Right kidney (tissue), 9 donors: ENCODE measurements at places on chromosomes 1 and 21.

DNA sequence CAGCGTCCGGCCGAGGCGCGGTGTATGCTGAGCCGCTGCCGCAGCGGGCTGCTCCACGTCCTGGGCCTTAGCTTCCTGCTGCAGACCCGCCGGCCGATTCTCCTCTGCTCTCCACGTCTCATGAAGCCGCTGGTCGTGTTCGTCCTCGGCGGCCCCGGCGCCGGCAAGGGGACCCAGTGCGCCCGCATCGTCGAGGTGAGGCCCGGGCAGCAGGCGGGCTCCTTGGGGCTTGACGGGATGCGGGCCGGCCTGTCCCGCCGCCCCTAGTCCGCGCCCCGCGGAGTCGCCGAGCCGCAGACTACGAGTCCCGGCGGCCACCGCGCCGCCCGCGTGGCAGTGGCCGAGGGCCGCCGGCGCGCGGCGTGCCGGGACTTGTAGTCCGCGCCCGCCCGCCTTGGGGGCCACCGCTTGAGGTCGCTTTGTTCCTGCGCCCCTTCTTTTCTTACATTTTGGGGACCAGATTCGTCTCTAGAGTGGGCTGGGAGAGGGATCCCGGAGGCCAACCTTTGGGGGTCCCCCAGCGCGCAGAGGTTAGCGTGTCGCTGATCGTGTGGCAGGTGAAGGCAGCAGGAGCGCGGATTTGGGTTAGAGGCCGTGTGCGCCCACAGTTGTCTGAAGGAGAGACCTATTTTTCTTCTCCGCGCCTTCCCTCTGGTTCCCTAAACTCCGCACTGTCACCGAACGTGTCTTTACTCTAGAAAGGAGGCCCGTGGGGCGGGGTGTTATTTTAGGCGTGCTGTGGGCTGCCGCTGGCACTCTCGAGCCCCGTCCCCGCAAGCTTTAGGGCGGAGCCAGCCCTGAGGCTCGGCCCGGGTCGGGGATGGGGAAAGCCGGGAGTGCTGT lies 553 bp downstream of the CMPK1 start:
- DNase-seq = peak; percentile 98

DNA sequence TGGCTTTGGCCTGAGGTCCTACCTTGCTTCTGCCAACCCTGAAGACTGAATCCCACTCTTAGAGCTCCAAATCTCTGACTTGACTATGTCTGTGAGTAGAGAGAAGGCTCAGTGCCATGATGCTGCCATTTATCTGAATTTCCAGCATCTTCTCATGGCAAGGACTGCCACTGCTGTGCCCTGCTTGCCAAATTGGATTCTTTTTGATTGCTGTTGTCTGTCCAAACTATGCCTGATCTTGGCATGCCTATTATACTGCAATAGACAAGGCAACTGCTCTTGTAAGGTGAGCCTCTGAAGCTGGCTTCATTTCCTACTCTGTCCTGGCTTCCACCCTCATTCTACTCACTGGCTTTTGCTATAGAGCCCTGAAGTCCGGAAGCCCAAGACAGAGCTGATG lies 210.2 kb downstream of the SLC44A5 start:
- DNase-seq = no peak

- DNase-seq = peak; percentile 73
These were observed 862 bp upstream of the SGIP1 start for GRCh38 chr1:66532798-66533783.

DNA sequence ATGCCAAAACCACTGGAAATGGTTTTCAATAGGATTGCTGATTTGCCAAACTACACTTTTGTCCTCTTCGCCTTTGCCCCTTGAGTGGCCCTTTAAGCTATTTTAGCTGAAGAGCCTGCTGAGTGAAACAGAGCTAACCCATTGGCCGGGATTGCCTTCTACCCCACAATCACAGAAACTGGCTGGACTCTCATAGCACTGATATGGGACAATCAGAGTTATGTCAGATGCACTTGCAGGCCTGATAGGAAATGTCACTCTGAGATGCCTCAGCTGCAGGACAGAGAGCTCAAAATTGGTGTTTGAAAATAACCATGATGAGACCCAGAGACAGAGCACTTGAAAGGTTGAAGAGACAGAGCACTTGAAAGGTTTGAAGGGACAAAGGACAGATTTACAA lies 354.4 kb downstream of the BRINP2 start:
- DNase-seq = no peak

DNA sequence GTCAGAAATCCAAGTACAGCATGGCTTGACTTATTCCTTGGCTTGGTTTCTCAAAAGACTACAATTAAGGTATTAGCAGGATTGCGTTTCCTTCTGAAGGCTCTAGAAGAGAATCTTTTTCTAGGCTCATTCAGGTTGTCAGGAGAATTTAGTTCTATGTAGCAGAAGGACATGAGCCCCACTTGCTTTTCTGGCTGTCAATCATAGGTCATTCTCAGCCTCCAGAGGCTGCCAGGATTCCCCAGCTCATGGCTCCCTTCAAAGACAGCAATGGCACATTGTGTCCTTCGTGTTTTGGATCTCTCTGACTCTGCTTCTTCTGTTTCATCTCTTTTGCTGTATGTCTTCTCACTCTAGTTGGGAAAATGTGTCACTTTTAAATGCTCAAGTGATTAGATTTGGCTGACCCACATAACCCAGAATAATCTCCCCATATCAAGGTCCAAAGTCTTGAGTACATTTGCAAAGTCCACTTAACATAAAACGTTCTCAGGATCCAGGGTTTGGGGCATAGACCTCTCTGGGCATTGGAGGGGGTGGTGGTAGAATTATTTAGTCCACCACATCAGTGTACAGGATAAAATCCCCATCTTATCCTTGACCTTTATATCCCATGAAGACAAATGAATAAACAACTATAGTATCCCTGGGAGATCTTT lies 126.7 kb upstream of the BCL9 start:
- no peak for DNase-seq

GRCh38 chr21:44780767-44781459 lies 20.7 kb downstream of the UBE2G2 start:
- no peak for DNase-seq

GRCh38 chr1:175390522-175391254 lies 198.1 kb upstream of the KIAA0040 start:
- DNase-seq = no peak

GRCh38 chr1:6386371-6386949 lies 7.1 kb downstream of the ACOT7 start:
- DNase-seq = no peak

GRCh38 chr1:41875487-41875886 lies 43.2 kb downstream of the HIVEP3 start:
- DNase-seq = no peak

GRCh38 chr1:116167625-116168276 lies 56.6 kb downstream of the MAB21L3 start:
- DNase-seq = peak; percentile 79

DNA sequence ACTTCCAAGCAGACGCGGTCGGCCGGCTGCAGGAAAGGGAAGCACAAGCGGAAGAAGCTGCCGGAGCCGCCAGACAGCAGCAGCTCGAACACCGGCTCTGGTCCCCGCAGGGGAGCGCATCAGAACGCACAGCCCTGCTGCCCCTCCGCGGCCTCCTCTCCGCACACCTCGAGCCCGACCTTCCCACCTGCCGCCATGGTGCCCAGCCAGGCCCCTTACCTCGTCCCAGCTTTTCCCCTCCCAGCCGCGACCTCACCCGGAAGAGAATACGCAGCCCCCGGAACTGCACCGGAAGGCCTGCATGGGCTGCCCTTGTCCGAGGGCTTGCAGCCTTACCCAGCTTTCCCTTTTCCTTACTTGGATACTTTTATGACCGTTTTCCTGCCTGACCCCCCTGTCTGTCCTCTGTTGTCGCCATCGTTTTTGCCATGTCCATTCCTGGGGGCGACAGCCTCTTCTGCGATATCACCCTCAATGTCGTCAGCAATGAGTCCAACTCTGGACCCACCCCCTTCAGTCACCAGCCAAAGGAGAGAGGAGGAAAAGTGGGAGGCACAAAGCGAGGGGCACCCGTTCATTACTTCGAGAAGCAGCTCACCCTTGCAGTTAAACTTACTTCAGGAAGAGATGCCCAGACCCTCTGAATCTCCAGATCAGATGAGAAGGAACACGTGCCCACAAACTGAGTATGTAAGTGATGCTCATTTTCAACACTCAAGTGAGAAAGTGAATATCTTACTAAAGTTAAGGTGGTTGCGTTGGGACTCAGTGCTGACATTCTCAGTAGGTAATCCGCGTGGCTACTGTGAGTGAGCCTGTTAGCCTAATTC lies 25.5 kb downstream of the UTS2 start:
- peak; percentile 30 for DNase-seq

GRCh38 chr1:62436039-62436465 lies 797 bp upstream of the USP1 start:
- peak; percentile 98 for DNase-seq

DNA sequence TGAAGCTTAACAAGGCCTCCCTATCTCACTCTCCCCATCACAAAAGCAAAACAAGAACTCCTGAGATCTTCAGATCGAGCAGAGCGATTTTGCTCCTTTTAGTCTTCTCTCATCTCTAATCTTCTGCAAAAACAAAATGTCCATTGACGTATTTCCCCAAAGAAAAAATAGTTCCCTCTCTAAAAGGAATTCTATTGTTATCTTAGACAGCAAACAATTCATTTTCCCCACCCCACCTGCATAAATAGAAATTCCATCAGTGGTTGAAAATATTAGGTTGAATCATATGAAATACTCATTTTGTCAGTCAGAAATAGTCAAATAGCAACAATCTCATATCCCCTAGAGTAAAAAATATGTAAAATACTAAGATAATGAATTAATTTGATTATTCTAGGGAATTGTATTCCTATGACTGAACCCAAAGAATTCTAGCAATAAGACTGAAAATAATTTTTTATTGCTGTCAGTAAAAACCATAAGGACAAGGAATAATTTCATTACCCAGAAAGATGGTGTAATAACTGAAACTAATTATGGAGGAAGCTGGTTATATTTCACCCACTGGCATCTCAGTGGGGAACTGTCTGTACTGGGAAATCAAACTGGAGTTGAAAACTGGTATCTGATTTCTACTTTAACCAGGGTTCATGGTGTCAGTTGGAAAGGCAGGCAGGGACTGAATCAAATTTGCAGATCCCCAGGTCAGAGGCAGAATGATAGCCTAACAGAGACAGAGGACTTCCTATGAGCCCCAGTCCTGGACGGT lies 51.3 kb downstream of the RHOU start:
- DNase-seq = no peak

DNA sequence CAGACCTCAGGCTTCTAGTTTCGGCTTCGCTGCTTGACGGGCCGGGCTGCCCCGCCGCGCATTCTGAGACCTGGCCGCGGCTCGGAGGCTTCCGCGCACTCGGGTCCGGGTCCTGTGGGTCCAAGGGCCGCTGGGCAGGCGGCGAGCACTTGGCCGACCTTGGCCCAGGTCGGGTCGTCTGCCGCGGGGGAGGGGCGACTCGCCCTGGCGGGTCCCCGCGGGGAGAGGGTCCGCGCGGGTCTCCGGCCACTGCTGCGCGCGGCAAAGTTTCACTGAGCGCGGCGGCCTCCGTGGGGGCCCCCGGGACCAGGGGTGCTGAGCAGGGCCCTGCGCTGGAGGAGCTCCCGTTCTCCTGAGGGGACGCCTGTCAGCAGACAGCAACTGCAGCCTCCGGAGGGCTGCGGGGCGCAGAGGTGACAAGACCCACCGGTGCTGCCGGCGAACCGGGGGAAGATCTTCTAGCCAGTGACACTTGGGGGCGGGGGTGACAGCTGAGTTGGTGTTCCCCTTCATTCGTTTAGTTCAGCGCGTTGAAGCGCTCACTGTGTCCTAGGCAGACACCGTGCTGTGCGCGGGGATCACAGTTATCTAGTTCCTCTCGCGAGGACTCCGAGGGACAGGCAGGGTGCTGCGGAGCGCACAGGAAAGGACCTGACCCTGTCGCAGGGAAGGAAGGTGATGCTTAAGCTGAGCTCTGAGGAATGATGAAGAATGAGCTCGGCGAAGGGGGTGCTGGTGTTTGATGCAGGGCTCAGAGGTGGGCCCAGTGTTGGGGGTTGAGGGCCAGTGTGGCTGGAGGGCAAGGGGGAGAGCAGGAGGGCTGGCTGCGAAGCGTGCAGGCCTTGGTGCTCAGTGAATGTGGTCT lies 725 bp downstream of the MTFR1L start:
- DNase-seq = no peak

GRCh38 chr1:216194721-216195120 lies 228.5 kb downstream of the USH2A start:
- DNase-seq = no peak

GRCh38 chr1:62295921-62296491 lies 23.2 kb downstream of the KANK4 start:
- no peak for DNase-seq

- DNase-seq = peak; percentile 45
These were observed 49.9 kb upstream of the CYP2J2 start for GRCh38 chr1:59976194-59977074.

DNA sequence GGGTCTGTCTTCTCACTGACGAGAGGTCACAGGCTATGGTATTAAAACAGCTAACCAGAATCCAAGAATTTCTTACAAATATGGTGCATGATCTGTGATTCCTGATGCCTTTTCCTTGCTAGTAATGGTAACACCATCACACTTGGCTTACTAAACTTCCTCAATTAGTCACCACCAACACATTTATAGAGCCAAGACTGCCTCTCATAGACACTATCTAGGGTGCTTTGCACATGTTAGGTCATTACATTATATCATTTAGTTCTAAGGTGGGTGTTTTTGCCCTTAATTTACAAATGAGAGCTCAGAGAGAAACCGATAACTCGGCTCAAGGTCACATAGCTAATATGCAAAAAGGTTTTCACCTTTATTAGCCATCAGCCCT lies 8.7 kb downstream of the KIF21B start:
- no peak for DNase-seq

- DNase-seq = no peak
These were observed 202.3 kb downstream of the TNR start for GRCh38 chr1:175540896-175541645.

DNA sequence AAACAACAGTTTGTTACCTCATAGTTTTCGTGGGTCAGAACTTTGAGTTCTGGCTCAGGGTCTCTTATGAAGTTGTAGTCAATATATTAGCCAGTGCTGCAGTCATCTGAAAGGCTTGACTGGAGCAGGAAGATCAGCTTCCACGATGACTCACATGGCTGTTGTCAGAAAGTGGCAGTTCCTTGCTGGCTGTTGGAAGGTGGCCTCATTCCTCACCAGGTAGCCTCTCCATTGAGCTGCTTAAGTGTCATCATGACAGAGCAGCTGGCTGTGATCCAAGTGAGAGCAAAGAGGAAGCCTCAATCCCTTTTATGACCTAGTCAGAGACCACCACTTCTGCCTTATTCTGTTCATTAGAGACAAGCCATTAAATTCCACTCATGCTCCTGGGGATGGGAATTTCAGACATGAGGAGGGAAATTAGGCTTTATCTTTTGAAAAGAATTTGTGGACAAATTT lies 5.6 kb downstream of the OSBPL9 start:
- DNase-seq = no peak

- no peak for DNase-seq
These were observed 53.5 kb upstream of the PRDM2 start for GRCh38 chr1:13646521-13646920.

- DNase-seq = no peak
These were observed 853.8 kb downstream of the USP25 start for GRCh38 chr21:16583556-16583955.

DNA sequence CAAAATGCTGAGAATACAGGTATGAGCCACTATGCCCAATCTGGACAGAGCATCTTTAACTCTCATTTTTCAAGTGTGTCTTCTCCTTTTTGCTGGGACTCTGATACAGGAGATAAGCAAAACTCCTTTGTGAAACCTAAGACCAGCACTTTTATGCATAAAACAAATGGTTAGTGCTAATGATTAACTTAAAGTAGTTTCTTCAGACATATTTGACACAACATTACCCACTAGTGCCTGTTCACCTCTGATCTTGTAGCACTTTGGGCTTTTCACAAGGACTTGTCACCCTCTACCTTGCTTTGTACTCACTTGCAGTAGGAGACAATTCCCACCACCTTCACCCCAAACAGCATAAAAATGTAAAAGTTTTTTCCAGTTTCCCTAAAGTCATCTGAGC lies 216.3 kb downstream of the RGS7 start:
- DNase-seq = no peak
